ENCODE measurements at places on chromosomes 6 and 20. TPM values are rescaled to one million over a fixed set of nuclear protein-coding genes. Genes with fewer than 3 reads are reported as not detected.

The FOXS1 gene
- total RNA-seq: 1.7 TPM

DNA sequence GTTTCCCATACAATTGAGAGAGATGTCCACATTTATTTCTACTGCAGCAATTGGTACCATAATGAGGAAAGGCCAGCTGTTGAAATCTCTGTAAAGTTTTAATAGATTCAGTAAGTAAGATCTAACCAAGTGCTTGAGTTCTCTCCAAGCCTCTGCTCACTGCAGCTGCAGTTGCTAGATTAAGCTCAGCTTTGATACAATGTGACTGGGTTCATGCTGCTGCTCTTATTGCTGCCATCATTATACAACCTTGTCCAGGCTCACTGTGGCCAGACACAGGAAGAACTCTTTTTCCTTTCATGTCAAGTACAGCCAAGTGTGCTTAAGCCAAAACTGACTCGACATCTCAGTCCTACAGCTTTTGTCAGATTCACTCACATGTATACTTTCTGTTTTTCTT lies 423.5 kb downstream of the GJA1 start:
- no peak for DNase-seq

DNA sequence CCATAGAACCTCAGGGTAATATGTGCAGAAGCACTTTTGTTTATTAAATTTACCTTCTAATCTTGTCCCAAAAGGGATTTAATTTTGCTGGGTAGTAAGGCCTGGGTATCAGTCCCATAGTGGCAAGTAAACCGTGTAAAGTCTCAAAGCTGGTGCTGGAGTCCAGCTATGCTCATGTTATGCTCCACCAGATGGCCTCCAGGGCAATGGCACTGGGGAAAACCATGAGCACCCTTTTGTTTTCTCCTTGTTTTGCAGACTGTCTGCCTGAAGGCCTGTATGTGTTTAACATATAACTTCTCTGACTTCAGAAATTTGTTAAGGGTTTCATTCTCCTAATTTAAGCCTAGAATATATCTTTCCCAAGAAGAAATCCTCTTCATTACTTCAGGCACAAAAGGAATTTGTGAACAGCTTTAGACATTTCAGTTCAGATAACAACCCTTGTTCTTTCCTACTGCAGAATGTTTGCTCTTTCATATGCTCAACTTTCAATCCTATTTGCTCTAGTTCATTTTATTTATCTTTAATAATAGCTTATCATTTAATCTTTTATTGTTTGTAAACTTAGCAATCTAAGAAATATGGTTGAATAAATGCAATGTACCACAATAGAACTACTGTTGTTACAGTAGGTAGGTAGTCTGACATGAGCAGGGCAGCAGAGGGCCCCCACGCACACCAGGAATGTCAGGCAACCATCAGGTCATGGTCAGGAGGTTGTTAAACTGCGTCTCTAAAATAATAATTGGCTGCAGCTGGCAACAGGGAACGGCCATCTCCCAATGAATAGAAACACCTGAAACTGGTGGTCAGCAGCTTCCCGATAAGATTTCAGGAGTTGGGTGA lies 162.8 kb downstream of the TENT5A start:
- DNase-seq: no peak

GRCh38 chr6:31510007-31510406 lies 12.1 kb downstream of the MICB start:
- DNase-seq: no peak

- DNase-seq: no peak
Measured at GRCh38 chr6:29864037-29864810, 36.6 kb downstream of the HLA-G start.

The DEF6 gene
- 1.3 TPM for total RNA-seq

- no peak for DNase-seq
Measured at GRCh38 chr20:16437387-16437996, 135.8 kb downstream of the KIF16B start.

DNA sequence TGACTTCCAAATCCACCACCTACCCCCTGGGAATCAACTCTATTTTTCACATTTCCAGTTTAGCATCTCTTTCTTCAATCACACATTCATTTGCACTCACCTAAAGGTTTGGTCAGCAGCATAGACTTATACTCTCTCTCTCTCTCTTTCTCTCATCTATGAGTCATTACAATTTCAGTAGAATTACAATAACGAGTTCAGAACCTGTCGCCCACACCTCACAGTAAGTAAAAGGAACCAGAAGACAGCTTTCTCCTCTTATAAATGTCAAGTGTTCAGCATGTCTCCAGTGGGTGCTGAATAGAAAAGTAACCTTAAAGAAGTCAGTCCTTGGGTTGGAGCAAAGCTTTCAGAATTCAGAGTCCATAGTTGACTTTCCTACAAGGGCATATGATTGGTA lies 1.1 kb upstream of the PHACTR1 start:
- DNase-seq: no peak

The SMIM8 gene
- total RNA-seq: 4.8 TPM

DNA sequence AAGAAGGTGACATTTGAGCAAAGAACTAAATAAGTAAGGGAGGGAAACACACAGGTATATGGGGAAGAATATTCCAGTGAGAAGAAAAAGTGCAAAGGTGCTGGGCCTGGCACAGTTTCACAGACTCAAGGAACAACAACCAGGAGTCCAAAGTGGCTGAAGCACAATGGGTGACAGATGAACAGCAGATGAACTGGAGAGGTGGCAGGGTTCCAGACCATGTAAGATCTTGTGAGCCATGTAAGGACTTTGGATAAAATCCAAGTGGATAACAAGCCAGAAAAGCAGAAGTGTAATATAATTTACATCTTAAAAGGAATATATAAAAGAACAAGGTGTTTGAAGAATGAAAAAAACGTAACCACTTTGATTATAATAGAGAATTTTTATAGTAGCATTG lies 87.9 kb downstream of the MMS22L start:
- peak; percentile 9 for DNase-seq

The GHRH gene
- not detected for total RNA-seq

The SLC22A7 gene
- total RNA-seq: not detected

DNA sequence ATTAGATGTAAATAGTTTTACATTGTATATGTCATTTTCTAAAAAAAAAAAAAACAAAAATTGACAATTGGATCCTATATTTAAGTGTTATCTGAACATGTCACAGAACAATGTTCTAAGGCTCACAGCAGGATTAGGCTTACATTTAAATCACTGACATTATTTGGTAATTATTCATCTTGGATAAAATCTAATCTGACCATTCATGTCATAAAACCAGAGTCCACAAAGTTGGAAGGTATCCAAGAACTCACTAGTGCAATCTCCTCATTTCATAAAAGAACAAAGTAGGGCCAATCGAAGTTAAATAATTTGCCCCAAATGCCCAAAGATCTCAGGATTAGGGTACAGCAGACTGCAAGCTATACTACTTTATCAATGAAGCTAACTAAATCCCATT lies 73.0 kb downstream of the PDSS2 start:
- peak; percentile 23 for DNase-seq

DNA sequence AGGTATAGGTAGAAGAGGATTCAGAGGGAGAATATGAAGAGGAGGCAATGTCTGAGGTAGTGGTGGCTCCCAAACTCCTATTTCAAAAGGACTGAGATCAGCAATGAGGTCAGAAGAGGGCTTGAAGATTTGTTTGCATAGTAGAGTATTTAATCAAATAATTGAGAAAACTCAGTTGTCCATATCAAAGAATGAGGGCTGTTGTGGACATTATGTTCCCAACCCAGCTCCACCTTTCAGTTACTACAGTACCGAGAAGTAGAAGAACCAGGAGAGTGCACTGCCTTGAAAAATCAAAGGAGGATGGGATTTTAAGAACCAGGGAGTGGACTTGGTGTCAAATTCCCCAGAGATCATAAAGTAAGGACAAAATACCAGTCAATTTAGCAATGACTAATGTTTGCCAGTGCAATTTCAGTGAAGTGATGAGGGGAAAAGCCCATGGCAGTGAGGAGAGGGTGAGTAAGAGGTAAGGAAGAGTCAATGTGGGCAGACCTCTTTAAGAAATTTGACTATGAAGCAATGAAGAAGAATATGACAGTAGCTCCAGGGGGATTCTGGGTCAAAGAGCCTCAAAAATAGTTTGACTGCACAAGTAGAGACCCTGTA lies 382.4 kb downstream of the PKHD1 start:
- DNase-seq: no peak

- no peak for DNase-seq
Measured at GRCh38 chr6:11925805-11926204, 86.3 kb upstream of the HIVEP1 start.

The NHSL1 gene
- total RNA-seq: 4.7 TPM

DNA sequence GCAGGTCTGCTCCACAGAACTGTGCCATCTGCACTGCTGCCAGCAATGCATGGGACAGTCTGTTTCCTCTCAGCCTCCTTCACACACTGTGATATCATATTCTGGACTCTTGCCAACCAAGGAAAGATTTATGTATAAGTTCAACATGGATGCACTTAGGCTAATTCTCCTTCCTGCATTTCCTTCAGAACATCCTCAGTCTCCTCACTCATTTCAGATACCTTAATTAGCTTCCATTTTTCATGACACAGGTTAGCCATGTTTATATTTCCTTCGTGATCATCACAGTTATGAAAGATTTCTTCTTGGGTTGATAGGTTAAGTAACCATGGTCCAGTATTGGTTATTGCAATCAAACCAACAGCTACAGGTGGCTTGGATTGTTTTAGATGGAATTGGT lies 46.4 kb upstream of the DDR1 start:
- no peak for DNase-seq

The RGS17 gene
- 1.3 TPM for total RNA-seq

DNA sequence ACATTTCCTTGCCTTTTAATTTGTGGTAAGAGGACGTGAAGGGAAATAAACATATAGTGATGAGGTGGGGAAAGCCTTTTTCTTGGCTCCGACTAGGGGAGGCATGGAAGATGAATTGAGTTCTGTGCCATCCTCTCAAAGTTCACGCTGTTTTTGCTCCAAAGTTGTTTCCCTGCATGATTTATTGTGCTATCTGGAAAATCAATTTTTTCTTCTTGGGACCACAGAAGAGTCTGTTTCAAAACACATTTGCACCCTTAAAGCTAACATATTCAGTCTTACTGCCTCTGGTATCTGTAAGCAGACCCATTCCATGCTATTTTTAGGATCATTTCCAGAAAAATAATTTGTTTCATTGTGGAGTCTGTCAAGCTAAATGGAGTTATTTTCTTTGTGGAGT lies 57.6 kb upstream of the KCNG1 start:
- no peak for DNase-seq

The POU5F1 gene
- not detected for total RNA-seq

GRCh38 chr6:10626154-10626741 lies 68.2 kb downstream of the C6orf52 start:
- no peak for DNase-seq

The PKHD1 gene
- not detected for total RNA-seq

The SLC13A3 gene
- total RNA-seq: 1.6 TPM

The SLC22A2 gene
- under 0.01 TPM for total RNA-seq
